Stimulated activated CD8-positive, alpha-beta memory T cell treated with anti-CD3 and anti-CD28 coated beads, Interleukin-7, amount 100 ng/mL, for 24 hours (primary cell): ENCODE measurements at places on chromosomes 3 and 15.

DNA sequence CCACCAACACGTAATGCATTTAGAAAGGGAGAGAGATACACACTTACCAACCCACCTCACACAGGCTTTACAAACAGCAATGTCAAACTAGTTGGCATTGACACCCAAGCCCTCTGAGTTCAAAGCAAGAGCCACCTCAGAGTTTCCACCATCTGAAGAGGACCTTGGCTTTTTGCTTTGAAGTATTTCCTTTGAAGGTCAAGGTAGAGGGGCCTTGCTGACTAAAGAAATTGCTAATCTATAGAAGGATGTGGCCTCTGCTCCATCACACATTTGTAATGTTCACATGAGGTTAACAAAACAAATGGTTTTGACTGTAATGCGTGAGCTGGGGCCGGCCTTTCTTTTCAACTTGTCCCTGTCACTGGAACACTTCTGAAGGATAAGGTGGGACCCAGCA lies 117.7 kb downstream of the POLR2M start:
- DNase-seq, result no peak

DNA sequence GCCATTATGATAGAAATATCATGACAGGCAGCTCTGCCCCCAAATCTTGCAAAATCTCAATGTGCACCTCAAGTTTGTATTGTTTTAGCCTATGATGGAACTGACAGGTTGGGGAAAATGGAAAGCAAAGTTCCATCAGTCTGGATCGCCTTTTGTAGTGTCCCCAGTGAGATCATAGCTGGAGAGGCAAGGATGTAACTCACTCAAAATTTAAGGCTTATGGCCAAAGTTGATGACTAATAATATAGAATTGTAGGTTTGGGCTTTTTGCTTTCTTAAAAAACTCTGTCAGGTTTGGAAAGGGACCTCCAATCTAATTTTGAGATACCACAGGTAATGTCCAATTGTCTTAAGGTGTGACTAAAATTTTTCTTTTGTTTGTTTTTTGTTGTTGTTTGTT lies 1.4 kb upstream of the ACP3 start:
- DNase-seq, result no peak

DNA sequence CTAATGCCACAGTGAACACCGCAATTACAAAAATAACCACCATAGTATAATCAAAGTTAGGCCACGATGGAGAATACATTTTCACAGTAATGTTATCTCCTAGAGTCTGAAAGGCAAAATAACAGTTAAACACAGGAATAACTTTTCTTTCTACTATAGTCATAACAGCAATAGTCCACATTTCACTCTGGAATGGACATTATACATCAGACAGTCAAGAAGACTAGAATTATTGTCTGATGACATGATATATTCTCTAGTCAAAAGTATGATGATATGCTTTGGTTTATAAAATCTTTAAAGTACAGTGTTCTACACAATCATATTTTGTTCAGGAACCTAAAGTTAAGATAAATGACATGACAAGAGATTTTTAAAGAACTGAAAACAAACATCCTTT lies 18.0 kb downstream of the SPPL2A start:
- no peak for DNase-seq

DNA sequence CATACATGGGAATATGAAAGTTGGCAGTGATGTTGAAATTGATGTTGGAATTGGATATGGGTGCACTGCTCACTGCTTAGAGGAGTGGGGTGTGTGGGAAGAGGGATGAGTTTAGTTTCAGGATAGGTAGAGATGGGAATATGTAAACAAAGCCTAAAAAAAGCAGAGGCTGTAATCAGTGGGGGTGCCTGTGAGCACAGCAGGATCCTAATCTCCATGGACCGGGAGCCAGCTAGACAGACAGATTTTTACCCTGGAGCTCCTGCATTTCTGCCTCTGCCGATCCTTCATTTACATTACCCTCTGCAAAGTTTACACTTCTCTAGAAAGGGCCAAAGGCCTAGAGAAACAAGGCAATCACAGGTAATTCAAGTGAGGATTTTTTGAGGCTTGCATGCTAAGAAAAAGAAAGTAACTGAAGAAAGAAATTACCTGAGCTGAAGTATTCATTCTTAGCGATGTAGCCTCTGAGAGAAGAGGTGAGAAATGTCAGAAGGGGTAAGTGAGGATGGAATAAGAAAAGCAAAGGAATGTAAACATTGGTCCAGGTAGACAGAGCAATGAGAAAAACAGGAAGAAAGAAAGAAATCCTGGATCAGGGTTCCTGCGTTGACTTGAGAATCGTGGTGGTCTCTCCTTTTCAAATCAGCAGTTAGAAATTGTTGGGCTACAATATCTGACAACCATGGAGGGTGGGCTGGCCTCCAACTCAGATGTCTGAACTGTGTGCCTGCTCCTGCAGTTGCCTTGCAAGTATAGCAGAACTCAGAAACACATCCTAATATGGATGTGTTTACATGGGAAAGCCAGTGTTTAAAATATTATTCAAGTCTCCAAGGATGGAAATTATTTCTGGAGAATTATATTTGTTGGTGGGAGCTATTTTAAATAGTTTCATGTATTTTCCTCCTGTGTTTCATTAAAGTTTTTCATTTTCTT lies 79.8 kb downstream of the CRTC3 start:
- no peak for DNase-seq

- no peak for DNase-seq
Observed at GRCh38 chr3:150253622-150254021, 154.5 kb upstream of the TSC22D2 start.

GRCh38 chr3:113111011-113111707 lies 100.2 kb upstream of the BOC start:
- DNase-seq, result no peak

DNA sequence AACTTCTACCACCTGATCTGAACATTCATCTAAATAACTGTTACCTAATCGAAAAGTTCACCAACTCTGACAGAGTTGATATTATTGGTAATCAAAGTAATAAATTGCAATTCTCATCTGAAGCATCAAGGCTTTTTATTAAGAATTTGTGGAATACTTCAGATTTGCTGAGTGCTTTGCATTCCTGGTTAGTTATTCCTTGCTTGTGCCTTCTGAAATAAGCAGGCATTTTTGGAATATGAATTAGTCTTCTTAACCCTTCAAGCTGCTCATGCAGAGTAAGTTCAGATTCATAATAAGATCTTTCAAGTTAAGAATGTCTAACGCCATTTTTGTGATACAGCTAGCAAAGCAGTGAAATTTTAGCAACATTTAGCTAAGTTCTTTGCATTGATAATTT lies 188.5 kb downstream of the ALCAM start:
- no peak for DNase-seq

DNA sequence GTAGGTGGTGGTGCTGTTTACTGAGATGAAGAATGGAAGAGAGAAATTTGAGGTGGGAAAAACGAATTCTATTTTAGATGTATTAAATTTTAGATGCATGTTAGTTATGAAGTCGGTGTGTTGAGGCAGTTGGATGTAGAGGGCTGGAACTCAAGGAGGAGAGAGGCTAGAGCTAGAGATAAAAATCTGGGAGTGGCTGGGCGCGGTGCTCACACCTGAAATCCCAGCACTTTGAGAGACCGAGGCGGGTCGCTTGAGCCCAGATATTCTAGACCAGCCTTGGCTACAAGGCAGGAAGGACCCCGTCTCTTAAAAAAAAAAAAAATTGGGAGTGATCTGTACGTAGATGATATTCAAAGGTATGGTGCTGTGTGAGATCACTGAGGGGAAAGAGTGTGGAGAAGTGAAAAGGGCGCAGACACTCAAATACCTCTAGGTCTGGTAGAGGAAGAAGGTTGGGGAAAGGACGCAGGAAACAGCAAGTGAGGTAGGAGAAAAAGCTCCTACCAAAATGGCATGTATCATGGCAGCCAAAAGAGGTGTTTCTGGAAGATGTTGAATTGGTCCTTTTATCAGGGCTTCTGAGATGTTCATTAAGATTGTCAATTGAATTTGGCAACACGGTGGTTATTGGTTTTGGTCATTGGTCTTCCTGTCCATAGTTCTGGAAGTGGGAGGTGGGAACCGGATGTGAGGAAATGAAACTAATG lies 1.8 kb downstream of the YEATS2 start:
- no peak for DNase-seq

DNA sequence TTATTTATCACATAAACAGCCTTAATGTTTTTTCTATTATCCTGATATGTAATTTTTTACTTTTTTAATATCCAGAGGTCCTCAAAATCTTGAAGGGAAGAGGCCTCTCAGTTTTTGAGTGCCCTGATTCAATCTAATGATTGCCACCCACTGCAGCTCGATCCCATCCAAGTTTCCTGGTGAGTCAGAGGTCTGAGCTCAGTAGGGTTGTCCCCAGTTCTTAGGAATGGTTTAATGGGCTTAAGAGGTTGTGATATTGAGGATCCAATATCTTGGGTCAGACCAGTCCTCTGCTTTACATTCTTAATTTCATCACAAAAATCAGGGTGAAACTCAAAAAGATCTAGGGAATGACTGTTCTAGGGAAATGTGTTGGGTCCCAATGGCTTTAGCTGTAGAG lies 238.5 kb downstream of the NSUN3 start:
- no peak for DNase-seq

- no peak for DNase-seq
Observed at GRCh38 chr3:61903074-61903473, 341.7 kb downstream of the PTPRG start.

DNA sequence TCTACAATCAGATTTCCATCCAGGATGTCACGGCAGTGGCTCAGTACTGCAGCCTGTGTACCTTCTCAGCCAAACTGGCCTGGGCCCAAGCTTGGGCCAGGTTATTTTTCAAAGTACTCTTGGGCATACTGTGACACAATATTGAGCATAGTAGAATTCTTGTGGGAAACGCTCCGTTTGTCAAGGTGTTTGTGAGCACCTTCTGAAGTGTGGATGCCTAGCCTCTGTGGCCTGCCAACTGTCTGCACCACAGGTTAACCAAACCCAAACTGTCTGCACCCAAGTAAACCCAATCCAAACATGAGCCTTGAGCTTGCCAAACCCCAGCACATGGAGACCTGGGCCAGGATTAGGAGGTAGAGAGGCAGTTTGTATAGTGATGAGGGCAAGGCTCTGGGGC lies 25.4 kb downstream of the CTDSPL start:
- DNase-seq, result no peak

- DNase-seq, result no peak
Observed at GRCh38 chr3:176562331-176562730, 635.0 kb downstream of the TBL1XR1 start.

DNA sequence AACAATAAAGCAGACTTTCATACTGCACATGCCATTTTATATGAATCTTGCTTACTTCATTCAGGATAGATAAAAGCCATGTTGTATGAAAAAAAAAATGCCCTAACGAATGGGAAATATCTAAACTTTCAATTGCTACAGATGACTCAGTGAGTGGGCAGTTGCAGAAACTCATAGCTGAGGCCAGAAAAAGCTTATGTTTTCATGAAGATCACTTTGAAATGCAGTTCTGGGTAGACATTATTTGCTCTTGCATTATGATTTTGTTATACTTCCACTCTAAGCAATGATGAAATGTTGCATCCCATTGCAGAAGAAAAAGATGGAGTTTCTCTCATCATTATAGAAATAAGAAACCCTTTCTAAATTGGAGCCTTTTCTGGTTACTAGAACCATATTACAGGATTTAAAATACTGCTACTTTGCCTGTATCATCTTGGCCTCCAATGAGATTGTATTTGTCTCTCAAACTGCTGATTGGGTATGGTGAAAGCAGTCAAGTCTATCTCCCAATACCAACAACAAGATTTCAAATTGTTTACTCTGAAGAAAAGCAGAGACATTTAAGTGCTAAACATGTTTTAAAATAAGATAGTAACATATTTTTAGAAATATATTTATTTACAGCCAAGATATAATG lies 17.0 kb downstream of the PEAK1 start:
- no peak for DNase-seq

GRCh38 chr3:139935866-139936817 lies 1.2 kb downstream of the CLSTN2 start:
- no peak for DNase-seq
